ENCODE measurements at places on chromosomes 7 and 10.

- no peak for DNase-seq
These were observed 69.6 kb upstream of the PDCD4 start for GRCh38 chr10:110802090-110802489.

DNA sequence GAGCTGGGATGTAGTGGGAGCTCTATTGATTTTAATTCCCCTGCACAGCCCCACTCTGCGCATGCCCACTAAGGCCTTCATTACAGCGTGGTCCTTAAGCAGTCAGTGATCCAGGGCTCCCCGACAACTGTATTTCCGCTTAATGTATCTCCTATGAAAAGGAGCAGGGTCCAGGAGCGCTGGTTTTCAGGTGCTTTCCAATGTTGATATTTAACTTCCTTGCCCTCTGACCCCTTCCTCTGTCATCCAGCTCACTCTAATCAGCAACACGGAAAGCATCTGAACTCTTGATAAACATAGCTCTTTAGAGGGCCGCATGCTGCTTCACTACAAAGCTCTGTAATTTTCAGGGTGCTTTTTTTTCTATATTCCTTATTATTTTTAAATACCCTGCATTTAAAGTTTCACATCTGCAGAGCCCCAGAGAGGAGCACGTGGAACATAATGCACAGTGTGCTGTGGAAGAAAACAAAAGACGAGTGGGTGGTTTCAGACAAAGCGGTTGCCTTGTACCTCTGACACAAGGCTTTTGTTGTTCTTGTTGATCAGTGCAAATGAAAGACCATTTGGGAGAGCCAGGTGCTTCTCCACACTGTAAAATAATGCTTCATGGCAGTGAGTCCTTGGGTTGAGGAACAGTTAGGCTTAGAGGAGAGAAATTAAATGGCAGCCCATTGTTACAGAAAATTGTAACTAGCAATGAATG, 465.9 kb upstream of the CELF2 start:
- DNase-seq: no peak

DNA sequence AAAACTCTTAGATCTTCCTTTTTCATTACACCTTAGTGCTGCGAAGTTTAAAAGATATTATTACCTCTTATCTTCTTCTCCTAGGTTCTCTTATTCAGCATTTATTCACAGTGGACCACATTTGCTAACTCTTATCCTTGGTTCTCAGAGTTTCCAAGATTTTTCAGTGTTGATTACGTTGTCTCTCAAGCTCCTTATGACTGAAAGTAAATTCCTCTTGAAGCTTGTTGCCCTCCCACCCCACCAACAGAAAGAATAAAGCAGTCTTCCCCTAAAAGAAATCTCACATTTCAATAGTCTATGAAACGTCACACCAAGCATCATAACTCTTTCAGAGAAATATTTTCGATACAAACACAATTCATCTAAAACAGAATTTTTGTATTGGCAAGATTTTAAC, 362.5 kb downstream of the MAGI2 start:
- no peak for DNase-seq

- DNase-seq: no peak
These were observed 43.1 kb upstream of the GATAD1 start for GRCh38 chr7:92404170-92404614.

GRCh38 chr10:22984066-22984465, 56.2 kb downstream of the ARMC3 start:
- no peak for DNase-seq

- DNase-seq: no peak
These were observed at the start of gene FEZF1 for GRCh38 chr7:122304319-122304975. FEZF1 (minus strand) TSS chr7:122304750; CDS start chr7:122304437, 313 bp downstream.

GRCh38 chr10:91901784-91902677, 7.3 kb downstream of the FGFBP3 start:
- no peak for DNase-seq

- no peak for DNase-seq
These were observed 5.0 kb downstream of the NEBL start for GRCh38 chr10:20892011-20892585.

- peak; percentile 91 for DNase-seq
These were observed 9.1 kb upstream of the TMEM236 start for GRCh38 chr10:17742918-17743317.

DNA sequence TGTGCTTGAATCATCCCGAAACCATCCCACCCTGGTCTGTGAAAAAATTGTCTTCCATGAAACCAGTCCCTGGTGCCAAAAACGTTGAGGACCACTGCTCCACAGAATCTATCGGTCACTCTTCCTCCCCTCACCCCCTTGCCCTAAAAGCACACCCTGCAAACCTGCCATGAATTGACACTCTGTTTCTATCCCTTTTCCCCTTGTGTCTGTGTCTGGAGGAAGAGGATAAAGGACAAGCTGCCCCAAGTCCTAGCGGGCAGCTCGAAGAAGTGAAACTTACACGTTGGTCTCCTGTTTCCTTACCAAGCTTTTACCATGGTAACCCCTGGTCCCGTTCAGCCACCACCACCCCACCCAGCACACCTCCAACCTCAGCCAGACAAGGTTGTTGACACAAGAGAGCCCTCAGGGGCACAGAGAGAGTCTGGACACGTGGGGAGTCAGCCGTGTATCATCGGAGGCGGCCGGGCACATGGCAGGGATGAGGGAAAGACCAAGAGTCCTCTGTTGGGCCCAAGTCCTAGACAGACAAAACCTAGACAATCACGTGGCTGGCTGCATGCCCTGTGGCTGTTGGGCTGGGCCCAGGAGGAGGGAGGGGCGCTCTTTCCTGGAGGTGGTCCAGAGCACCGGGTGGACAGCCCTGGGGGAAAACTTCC, 784 bp upstream of the SERPINE1 start:
- no peak for DNase-seq

GRCh38 chr7:150514748-150515222, at the start of gene GIMAP7:
GIMAP7 (plus strand) TSS chr7:150514872; CDS start chr7:150519975, 5,103 bp downstream.
- no peak for DNase-seq

GRCh38 chr7:139683137-139683921, 94.5 kb downstream of the HIPK2 start:
- no peak for DNase-seq

DNA sequence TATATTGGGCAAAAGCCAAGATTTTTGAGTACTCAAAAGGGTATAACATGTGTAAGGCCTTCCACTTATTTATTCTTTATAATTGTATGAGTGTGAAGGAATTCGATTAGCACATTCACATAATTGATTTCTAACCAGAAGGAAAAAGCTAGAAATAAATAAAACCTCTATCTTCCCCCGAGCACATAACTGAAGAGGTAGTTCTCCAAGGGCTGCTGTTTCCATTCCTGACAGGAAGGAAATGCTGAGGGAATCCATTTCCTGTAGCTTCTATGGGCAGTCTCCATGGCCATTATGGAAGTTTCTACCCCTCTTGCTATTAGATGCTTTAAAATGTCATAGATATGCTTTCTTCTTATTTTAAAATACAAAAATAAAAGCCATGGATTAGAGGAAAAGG, 70.5 kb upstream of the ABCB5 start:
- DNase-seq: no peak

GRCh38 chr7:102117743-102118142, 168.9 kb upstream of the SH2B2 start:
- DNase-seq: peak; percentile 22

- DNase-seq: no peak
These were observed 85.4 kb upstream of the AFAP1L2 start for GRCh38 chr10:114489521-114490310.

GRCh38 chr10:65534771-65535170, 1391.1 kb upstream of the LRRTM3 start:
- DNase-seq: no peak

GRCh38 chr10:102779680-102780526, 36.2 kb downstream of the WBP1L start:
- no peak for DNase-seq

GRCh38 chr7:34757570-34758110, 99.6 kb downstream of the NPSR1 start:
- no peak for DNase-seq

GRCh38 chr7:86768394-86768793, 124.7 kb downstream of the GRM3 start:
- no peak for DNase-seq

- no peak for DNase-seq
These were observed 130.2 kb downstream of the GPR37 start for GRCh38 chr7:124635416-124635815.

DNA sequence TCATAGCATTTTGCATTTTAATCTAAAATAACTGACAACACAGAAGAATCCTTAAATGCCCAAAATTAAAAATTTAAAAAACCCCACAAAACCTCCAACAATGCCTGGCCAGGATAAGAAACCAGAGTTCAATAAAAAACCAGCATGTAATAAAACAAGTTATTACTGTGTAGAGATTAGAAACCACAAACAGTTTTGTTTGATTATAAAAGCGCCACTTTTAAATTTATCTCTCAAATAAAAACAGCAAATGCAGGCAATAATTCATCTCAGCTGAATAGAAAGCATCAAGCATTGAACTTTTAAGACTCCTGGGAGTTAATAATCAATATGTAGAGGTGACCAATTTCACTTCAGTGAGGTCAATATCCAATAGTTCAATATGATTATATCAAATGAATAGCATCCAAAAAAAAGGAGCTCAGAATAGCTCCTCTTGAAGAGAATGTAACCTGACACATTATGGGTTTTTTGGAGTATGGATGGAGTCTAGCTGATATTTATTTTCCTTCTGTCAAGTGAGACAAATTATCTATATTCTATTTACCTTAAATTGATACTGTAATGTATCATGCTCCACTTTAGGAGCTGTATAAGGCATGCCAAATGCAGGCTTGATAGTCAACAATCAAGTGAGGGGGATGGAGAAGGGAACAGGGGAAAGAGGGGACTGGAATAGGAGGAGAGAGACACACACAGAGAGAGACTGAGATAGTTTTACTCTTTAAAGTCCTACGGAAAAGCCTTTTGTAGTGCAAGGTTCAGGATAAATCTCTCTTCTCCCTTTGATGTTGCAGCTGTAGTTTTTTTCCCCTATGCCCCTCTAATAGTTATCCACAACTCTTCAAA, 130.9 kb downstream of the RSU1 start:
- DNase-seq: no peak

GRCh38 chr7:42107484-42108240, 129.3 kb downstream of the GLI3 start:
- no peak for DNase-seq

DNA sequence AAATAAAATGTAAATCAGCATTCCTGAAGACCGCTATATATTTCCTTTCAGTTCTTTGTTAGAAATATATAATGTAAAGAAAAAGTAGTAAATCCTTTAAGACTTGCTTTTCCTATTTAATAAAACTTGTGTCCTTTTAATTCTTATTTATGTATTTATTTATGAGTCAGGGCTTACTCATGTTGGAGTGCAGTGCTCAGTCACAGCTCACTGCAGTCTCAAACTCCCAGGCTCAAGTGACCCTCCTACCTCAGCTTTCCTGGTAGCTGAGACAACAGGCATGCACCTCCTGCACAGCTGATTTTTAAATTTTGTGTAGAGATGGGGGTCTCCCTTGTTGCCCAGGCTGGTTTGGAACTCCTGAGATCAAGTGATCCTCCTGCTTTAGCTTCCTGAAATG, 724.5 kb downstream of the ANKRD7 start:
- no peak for DNase-seq

DNA sequence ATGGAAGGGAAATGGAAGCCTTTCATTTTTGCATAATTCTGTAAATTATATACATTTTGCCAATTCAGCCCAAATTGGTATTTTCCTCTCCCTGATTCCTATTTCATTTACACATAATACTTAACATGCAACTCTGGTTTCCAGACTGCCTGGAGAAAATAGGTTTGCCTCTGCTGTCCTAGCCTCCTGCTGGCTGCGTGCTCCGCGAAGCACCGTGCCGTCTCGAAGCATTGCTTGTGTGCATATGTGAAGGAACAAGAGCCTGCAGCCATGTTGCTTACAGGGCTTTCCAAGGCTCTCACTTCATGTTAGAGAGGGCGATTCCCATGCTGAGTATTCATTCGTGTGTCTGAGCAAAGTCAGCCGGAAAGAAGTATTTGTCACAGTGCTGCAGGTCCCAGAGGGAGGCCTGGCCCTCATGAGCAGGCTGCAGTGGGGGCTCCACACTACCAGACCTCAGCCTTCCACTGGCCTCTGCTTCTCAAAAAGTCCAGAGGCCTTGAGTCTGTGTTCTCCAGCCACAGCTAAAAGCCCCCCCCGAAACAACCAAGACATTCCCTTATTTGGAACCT, 66.5 kb downstream of the CLRN3 start:
- DNase-seq: no peak

- peak; percentile 96 for DNase-seq
These were observed 34.9 kb upstream of the STEAP1 start for GRCh38 chr7:90119178-90119971.

DNA sequence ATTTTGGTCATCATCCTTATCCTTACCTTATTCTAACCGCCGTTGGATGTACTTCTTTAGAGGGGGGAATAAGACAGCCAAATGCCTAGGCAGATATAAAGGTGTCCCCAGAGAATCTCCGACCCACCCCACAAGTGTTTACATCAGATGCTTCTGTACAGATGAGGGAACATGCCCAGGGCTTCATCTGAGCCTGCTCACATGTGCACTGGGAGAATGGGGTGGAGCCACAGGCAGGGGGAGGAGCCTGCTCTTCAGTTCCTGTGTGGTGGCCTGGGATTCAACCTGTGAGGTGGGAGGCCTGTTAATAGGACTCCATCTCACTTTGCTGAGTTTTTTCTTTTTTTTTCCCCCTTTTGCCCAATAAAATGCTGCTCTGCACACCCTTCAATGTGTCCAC, 27.6 kb upstream of the OPTN start:
- no peak for DNase-seq

DNA sequence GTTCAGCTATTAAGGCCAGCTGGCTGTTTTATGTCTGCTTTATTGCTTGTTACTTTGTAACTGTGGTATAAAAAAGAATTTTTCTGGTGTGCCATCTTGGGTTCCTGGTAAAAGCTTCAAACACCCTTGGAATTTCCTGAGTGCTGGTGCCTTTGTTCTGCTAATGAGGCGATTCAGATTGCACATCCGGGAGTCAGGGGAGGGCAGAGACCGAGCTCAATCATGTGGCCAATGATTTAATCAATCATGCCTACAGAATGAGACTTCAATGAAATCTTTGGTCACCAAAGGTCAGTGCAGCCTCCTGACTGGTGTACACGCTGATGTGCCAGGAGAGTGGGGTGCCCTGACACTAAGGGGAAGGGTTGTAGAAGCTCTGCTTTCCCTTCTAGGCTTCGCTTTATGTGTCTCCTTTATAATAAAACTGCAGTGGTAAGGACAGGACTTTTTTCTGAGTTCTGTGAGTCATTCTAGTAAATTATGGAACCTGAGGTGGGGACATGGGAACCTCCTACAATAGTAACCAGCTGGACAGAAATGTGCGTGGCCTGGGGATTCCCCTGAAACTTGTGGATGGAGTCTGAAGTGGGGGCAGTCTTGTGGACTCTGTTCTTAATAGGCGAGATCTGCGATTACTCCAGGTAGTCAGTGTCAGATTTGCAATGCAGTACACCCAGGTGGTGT, 69.4 kb upstream of the OGDHL start:
- no peak for DNase-seq
